ENCODE measurements at places on chromosomes 2 and 18.

DNA sequence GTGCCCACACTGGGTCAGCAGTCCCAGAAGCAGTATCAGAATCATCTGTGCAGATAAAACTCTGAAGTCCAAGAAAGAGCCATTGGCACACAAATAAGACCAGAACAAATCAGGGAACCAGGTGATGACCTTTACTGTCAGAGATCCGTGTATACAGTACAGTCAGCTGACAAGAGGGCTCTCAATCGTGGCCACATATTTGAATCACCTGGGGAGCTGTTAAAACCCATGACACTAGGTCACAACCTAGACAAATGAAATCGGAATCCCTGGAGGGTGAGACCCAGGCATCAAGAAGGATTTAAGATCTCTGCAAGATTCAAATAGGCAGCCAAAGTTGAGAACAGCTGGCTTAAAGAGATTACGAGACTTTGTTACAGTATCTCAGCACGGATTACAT, 807.1 kb downstream of the RNF144A start:
- DNase-seq, result no peak

DNA sequence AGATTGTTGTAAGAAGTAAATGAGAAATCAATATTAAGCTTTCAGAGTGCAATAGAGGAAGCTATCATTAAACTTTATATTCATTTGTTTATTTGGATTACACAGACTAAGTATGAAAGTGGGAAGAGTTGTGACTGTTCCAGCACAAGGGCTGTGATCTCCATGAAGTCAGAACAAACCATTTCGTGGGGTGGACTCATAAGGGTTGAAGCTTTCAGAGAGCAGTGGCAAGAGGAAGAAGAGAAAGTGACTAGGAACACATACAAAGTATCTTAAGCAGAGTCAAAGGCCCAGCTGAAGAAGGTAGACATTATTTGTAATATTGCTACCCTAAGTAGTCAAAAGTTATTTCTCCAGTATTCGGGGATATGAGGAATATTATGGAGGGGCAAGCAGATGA, 117.0 kb downstream of the ARHGAP15 start:
- DNase-seq, result no peak

DNA sequence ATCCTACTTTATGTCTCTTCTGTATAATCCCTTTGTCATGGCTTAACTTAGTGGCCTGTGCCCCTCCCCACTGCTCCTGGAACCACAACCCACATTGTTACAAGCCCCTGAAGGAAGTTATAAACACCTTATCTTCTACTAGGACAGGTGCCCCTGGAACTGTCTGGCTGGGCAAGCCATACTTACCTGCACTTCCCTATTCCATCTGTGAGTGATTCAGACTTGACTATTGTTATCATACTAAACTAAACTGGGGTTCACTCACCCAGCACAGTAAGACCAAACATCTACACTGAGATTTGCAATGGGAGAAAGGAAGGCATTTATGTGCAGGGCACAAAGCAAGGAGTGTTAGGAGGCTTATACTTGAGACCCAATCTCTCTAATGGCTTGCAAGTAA, 3.7 kb upstream of the UGT1A6 start:
- no peak for DNase-seq

DNA sequence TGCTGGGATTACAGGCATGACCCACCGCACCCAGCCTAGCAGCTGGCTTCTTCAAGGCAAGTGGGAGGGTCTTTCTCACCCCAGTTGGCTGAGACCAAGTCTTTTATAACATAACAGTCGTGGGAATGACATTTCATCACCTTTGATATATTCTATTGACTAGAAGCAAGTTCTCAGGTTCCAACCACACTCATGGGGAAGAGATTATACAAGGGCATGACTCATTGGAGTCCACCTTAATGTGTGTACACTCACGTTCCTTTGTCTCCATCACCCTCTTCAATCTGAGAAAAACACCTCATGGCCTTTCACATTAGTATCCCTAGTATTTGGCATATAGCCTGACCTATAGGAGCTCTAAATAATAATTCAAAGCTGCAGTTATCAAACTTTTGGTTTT, 2.8 kb upstream of the BBS5 start:
- peak; percentile 75 for DNase-seq

- no peak for DNase-seq
These were observed 64.6 kb downstream of the NAPG start for GRCh38 chr18:10590412-10590811.

Data from SW480 (cell line).